ENCODE measurements at places on chromosomes 3 and 15.

- no peak for DNase-seq
Measured at GRCh38 chr3:56347219-56347871, 120.9 kb downstream of the ERC2 start.

- no peak for DNase-seq
Measured at GRCh38 chr15:76664895-76665294, 240.2 kb downstream of the SCAPER start.

DNA sequence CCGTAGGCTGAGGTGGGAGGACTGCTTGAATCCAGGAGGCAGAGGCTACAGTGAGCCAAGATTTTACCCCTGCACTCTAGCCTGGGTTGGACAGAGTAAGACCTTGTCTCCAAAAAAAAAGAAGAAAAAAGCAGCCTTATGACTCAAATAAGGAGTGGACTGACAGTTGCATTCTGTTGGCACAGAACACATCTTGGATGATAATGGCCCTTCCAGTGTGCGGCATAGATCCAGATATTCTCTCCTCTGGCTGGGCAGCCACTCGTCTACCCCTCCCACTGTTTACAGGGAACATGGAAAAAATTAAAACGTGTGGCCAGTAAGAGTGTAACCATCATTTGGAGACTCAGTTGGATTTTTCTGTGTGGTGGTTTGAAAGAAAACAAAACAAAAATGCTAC lies 118.6 kb upstream of the RNF7 start:
- DNase-seq, result no peak

DNA sequence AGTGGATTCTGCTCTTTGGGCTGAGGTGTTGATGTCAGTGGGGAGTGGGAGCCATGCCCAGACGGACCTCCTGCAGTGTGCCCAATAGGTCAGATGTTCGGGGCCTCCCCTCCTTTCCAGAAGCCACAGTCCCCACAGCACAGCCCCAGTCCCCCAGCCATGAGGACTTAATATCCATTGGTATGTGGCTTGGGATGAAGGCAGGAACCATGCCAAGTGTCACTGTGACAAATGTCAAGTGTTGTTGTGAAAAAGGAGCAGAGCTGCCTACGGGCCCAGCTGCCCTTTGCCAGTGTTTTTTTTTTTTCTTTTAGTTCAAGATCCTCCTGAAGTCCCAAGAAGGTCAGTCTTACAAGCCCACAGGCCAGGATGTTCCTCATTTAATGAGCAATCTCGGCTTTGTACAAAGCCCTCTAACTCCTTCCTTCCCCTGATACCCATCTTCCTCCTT lies 12.2 kb downstream of the SEMA3G start:
- DNase-seq, result no peak

GRCh38 chr15:69664572-69665571 lies 212.3 kb downstream of the RPLP1 start:
- DNase-seq, result no peak

DNA sequence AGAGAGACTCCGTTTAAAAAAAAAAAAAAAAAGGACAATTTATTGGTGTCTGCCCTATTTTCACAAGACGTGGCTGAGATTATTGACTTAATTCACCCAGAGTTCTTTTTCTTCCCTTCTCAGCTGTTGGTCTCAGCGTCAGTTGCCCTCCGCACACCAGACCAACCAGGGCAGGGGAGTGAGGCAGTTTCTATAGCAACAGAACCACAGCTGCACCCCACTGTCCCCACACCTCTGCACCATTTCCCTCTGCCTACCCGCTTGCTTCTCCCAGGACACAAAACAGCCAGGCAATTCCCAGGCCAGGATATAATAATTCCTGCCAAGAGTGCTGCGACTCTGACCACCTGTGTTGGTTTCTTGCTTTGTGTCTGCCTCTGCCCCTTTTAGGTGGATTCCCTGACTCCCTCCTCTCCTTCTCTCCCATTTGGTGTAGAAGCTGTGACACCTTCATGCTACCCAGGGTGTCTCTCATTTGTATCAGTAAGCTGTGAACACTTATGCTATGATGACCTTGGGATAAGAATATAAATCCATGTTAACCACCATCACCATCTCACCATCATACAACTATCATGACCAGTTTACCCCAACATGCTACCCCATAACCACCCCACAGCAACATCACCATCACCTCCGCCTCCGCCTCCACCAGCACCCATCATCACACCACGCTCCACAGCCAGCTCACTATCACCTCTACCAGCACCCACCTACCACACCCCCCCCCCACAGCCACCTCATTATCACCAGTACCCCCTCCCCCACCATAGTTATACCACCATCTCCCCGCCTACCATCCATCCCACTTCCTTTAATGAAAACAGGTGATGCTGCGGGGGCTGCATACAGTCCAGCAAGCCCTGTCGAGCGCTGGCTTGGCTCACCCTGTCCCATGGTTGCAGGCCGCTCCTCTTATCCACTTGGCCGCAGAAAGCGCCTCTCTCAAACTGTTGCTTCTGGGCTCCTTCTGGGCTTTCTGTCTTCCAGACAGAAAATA lies 589 bp downstream of the EPB42 start:
- DNase-seq, result no peak

- peak; percentile 24 for DNase-seq
Measured at GRCh38 chr15:81480645-81481053, 106.6 kb upstream of the TMC3 start.

GRCh38 chr3:156997351-156997750 lies 162.6 kb downstream of the CCNL1 start:
- DNase-seq, result no peak

DNA sequence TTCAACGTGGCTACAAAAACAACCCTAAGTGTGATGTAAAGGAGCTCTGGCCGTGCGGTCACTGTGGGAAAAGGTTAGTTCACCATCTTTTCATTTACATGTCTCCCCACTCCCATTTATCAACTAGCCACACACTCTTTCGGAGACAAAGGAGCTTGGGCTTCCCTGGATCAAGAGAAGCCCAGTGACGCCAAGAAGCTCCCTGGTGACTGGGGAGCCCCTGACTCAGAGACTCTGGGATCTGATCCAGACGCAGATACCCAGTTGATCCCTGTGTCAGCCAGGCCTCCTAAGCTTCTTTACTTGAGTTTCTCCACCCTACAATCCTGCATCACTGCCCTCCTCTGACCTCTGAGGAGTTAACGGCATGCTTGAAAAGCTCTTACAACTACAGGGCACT lies 43.9 kb downstream of the HEG1 start:
- no peak for DNase-seq

DNA sequence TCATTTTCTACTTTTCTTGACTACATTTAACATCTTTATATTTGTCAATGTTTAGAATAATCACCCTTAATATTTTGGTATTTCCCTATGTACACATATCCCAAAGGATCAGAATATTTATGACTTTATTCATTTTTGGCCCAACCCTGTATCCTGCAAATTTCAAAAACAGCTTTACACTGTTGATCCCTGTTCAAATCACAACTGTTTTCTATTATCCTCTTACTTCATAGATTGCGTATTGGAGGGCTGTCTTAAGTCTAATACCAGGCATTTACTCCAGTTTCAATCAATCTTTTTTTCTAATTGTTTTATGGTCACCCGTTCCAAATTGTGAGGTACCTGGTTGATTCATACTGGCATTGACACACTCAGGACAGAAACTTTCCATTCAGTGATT lies 107.9 kb downstream of the RPL22L1 start:
- DNase-seq, result no peak

- DNase-seq, result no peak
Measured at GRCh38 chr3:184654375-184654774, 57.5 kb downstream of the MAGEF1 start.

GRCh38 chr15:85494048-85494777 lies 113.8 kb downstream of the AKAP13 start:
- DNase-seq, result peak; percentile 62

GRCh38 chr15:50358845-50359244 lies 3.8 kb upstream of the GABPB1 start:
- peak; percentile 41 for DNase-seq

DNA sequence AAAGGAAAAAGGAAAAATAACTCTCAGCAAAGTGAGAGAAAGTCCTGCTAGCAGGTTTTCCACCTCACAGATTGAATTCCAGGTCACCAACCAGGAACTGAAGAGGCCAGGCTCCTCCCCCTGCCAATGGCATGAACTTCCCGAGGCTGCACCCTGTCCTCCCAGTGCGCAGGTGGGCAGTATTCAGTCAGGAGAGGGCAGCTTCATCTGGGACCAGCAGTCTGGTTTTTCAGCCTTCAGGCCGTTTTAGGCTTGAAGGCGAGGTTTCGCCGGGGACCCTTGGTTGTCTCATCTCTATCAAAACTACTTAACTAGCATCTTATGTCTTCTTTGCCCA lies 41.2 kb downstream of the TRAT1 start:
- no peak for DNase-seq

DNA sequence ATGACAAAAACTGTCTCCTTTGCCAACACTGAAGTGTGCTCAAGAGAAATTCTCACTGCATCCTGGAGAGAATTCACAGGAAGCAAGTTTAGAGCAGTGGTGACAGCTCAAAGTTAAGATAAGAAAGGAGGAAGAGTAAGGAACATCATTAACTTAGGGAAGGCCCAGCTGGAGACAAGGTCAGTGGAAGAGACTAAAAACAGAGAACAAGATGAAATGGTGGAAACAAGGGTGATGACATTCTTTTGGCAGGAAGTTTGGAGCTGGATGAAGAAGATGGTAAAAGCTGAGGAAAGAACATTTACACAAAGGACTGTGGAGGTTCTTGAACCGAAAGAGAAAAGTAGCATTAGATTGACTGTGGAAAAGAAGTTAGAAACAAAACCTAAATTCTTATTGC lies 6.7 kb upstream of the SUCLG2 start:
- no peak for DNase-seq

- no peak for DNase-seq
Measured at GRCh38 chr3:167564612-167565011, 89.1 kb downstream of the WDR49 start.

GRCh38 chr3:157098121-157098822 lies 61.7 kb downstream of the CCNL1 start:
- no peak for DNase-seq

- no peak for DNase-seq
Measured at GRCh38 chr3:181354140-181354539, 357.6 kb upstream of the SOX2 start.

DNA sequence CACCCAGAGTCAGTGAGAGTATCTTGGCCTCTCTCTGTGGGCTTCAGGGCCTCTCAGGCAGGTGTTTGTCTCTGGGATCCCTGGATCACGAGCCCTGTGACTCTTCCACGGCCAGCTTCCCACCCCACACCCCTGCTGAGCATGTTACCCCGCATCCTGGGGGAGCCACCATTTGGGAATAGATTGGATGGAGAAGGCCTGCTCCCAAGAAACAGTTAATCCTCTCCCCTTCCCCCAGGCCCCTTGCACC lies 15.5 kb upstream of the SRP14 start:
- DNase-seq, result no peak

DNA sequence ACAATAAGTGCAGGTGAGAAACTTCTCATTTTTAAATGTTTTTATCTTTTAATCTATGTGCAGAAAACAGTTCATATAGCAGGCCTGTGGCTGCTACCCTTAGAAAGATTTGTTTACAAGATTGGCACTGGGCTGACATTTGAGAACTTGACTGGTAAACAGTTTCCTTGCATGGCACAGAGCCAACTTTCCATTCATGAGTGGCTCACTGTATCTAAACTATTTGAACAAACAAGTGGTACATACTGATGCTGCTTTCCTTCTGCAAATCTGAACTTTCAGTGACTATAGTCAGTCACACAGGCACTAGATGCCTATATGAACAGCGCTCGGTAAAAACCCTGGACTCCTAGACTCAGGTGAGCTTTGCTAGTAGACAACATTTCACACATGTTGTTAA lies 6.3 kb upstream of the GTPBP8 start:
- no peak for DNase-seq

- no peak for DNase-seq
Measured at GRCh38 chr3:160607826-160608225, 42.5 kb upstream of the KPNA4 start.

- no peak for DNase-seq
Measured at GRCh38 chr3:142596726-142597088, 514 bp downstream of the PLS1 start.

DNA sequence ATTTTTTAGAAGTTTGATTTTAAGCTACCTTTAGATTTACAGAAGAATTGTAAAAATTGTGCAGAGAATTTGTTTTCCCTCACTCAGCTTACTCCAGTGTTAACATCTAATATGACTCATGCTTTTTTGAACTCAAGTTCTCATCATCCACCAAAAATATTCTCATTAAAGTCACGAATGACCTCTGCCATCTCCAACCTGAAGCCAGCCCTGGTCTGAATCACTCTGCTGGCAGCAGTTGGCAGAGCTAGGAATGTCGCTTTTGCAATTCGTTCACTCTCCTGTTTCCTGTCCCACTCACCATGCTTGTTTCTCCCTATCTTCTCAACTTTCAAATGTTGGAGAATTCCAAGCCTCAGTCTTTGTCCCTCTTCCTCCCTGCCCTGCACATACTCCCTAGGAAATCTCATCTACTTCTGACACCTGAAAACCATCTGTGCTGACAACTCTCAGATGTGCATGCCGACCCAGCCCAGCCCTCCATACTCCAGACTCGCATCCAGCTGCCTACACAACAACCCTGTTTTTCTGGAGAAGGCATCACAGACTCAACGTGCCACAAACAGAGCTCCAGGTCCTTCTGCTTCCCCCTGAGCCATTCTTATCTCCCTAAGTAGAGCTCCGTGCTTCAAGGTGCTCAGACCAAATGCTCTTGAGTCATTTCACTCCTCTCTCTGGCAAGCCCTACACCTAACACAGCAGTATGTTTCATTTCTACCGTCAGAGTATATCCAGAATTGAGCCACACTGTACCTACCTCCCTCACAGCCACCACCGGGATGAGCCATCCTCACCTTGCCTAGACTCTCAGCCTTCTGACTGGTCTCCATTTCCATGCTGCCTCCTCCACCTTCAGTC lies 24.9 kb downstream of the PRR23E start:
- no peak for DNase-seq

DNA sequence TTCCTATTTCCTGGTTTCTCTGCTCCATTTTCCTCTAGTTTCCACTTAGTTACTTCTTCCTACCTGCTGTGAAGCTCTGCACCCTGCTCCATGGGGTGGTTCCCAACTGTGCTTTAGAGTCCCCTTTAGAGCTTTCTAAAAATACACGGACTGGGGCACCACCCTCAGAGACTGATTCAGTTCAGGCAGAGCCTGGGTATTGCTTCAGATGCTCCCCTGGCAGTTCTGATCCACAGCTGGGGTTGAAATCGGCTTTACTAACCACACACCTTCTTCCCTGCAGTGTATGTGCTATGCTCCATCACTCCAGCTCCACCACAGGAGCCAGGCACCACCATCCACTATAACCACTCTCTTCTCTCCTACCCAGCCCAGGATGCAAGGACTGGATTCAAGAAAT lies 12.6 kb downstream of the ANP32A start:
- no peak for DNase-seq

DNA sequence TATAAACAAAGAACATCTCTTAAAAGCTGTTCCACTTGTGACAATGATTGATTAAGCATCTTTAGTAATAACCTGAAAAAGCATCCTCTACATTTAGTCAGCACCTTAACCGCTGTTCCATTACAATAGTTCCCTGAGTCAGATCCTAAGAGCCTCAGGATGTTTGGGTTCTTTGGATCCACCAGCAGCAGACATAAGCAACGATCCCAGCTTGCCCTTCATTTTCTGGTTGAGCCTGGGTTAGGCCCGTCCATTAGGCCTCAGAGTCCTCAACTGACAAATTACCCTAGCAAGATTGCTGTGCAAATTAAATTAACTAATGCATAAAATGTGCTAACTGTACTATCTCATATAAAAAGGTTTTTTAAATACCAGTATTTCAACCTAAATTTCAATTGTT lies 42.3 kb upstream of the ROBO1 start:
- DNase-seq, result no peak
